HT-29 (cell line): ENCODE measurements at places on chromosomes 13 and 19. TPM values are rescaled to one million over a fixed set of nuclear protein-coding genes. Genes with fewer than 3 reads are reported as not detected.

DNA sequence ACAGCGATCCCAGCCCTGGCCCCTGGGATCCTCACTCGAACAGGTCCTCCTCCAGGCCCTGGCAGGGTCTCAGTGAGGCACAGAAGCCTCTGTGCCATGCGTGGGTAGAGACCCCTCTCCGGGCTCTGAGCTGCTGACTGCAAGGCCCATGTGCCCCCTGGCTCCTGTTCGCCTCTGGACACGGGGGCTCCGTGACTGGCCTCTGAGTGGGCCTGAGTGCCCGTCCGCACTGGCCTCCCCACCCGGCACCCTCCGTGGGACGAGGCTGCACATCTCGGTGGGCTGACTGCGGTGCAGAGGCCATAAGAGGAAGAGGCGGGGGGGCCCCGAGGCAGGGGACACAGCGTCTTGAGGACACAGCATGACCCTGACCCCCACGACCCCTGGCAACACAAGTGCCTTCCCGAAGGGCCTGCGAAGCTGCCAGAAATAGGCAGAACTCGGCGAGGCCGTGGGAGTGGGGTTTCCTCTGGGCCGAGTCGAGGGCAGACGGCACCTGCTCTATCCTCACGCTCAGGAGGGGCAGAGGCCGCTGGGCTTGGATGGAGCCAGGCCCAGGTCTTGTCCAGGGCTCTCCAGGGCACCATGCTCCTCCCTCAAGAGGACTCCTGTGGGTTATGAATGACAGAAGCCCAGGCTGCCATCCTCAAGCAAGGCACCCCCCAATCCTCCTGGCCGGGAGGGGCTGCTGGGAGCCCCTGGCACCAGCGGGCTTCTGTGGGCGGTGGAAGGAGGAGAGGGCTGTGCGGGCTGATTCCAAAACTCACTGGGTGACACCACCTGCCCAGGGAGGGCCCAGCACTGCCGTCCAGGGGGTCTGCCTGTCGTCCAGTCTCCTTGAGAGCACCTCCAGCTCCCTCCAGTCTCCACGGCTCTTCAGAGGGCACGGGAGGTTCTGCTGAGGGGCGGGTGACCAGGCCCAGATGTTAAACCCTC is 52.6 kb downstream of the RASA3 start:
- no peak for DNase-seq

DNA sequence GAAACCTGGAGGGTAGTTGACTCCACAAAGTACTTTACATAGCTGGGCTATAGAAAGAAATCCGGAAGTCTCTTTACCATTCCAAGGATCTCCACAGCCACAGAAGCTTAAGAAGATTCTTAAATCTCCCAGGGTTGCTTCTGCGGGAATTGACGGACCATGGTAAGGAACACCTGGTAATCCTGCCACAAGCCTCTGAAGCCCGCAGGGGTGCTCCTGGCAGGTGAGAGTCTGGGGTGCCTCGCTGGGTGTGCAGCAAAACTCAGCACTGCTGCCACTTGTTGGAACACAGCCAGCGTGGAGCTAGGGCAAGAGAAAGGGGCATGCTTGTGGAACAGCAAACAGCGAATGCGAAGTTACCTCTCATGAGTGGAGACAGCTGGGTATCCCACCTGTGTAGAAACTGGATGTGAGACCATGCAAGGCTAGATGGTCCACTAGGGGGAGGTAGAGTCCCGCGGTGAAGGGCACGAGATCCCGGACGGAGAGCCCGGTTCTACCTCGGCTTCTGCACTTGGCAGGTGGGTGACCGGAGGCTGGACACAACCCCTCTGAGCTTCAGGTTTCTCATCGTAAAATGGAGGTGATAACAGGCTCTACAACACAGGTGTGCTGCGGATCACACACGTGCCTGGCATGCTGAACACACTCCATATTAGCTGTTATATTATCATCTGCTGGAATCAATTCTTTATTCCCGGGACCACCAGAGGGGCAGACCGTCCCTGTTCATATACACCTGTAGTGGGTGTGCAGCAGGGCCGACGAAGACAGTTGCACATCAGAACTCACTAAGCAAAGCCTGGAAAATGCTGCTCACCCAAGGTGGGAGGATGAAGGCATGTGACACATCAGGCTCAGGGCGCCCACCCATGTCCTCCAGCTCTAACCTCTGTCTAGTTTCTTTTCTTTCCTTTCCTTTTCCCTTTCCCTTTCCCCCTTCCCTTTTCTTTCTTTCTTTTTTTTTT is 24.1 kb upstream of the UBAC2 start:
- peak; percentile 97 for DNase-seq

- DNase-seq: no peak
These were observed 837 bp downstream of the FSD1 start for GRCh38 chr19:4305257-4305612.

- no peak for DNase-seq
These were observed 18.2 kb downstream of the CEBPG start for GRCh38 chr19:33391631-33392249.

DNA sequence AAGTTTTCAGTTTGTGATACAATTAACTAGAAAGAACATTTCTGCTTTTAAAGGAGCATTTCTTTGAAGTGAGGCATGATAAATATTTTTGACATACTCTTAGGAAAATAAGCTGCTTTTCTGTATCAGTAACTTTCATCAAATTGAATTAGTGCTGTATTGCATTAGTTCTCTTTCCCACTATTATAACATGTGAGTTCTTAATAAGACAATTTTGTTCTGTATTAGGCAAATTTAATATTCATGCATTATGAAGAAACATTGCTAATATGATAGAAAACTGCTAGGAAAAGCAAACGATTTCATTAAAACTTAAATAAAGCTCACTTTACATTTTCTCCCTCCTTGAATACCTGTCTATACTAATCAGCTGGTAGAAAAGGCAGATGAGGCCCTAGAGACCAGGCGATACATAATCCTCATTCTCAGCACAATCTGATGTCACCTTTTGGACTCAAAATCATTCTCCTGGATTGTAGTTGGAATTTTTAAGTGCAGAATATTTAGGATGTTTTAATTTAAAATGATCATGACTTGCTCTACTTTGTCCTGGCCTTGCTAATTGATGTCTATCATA is 1636.8 kb downstream of the PCDH9 start:
- DNase-seq: no peak

DNA sequence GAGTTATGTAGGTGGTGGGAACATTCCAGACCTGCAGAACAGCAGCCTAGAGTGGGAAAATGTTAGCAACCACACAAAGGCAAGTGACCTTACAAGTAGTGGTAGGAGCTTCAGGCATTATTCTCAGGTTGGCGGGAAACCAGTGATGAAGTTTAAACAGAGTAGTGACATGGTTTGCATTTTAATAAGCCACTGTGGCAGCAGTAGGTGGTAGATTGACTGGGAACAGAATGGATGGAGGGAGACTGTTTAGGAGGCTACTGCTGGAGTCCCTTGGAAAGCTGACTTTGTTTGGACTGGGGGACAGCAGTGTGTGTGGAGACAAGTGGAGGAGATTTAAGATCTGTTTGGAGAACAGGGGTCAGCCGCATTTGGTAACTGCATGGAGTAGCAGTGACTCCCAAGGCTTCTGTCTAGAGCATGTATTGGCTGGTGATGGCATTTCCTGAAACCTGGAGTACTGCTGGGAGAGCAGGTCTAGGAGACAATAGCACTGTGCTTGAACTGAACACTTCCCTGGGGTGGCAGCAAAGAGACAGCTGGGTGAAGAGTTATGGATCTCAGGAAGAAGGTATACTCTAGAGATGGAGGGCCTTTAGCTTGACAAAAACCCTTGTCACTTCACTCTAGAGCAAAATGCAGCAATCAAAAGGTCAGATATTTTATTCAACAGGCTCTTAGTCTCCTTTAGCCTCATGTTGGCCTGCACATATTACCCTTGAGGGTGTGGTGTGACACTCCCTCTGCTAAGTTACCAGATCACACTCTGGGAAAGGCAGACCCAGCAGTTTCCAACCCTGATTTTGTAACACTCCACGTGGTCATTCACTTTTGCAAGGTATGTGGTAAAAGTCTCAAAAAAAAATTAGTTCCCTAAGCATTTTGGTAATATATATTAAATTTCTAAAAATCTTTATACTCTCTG is 70.3 kb downstream of the DHRS12 start:
- DNase-seq: peak; percentile 18

DNA sequence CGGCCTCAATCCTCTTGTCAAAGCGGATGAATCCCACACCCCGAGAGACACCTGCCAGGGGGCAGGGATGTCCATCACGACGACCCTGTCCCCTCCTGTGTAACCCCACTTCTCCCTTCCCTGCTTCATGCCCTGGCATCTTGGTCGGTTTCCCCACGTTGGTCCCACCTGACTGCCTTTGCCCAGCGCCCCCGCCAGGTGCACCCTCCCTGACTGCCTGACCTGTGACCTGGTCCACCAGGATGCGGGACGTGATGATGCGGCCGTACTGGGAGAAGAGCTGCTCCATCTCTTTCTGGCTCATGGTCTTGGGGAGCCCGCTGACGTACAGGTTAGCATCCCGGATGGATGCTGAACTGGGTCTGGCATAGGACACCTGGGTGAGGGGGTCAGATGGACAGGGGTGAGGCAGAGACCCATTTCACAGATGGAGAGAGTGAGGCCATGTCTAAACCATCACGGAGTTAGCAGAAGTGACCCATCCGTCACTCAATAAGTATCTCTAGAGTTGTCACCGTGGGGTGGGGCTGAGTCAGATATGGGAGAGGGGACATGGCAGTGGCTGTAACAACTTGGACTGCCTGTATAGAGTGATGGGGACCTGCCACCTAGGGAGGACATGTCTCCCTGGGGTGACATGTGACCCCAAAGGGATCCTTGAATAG is 22.5 kb downstream of the ELAVL3 start:
- no peak for DNase-seq

DNA sequence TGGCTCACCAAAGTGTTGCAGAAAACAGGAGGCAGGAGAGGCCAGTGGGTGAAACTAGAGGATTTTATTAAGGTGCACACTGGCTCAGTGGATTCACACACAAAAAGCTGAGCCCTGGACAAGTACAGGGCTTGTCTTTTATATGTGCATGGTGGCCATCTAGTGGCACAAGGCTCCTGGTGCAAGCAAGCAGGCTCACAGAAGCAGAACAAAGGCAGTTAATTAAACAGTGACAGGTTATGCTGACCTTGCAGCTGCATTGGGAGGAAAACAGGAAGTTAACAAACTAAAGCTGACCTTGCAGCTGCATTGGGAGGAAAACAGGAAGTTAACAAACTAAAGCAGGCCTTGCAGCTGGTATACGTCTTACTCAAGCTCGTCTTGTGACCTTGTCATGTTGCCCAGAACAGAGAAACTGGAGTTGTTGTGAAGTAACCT is 65.3 kb upstream of the ZNF681 start:
- no peak for DNase-seq

Gene XPO4
- total RNA-seq: 38.6 and 57.4 TPM in 2 replicates

Gene CPT1C
- 0.47 and 1.4 TPM in 2 replicates for total RNA-seq
